ENCODE measurements at places on chromosomes 11 and 22. TPM values are rescaled to one million over a fixed set of nuclear protein-coding genes. Genes with fewer than 3 reads are reported as not detected.

C22orf31 gene
- total RNA-seq: not detected

MPEG1 gene
- not detected for total RNA-seq

KCNQ1OT1 gene
- 0.04 TPM for total RNA-seq

OR52I1 gene
- total RNA-seq: not detected

PDGFD gene
- total RNA-seq: 5.9 TPM

RBMXL2 gene
- not detected for total RNA-seq

OR8G1 gene
- not detected for total RNA-seq

TSKU gene
- total RNA-seq: 152 TPM

OR8D1 gene
- not detected for total RNA-seq

RPS6KA4 gene
- 50.3 TPM for total RNA-seq

Measured in A549 treated with AZD2906 at 1 μM for 4 hours (cell line).